Activated CD4-positive, alpha-beta T cell treated with anti-CD3 and anti-CD28 coated beads, Interleukin-2, amount 10 ng/mL, durations not matched to agents 24 days and 14 days (primary cell): ENCODE measurements at places on chromosomes 1 and 21. TPM values are rescaled to one million over a fixed set of nuclear protein-coding genes. Genes with fewer than 3 reads are reported as not detected.

DNA sequence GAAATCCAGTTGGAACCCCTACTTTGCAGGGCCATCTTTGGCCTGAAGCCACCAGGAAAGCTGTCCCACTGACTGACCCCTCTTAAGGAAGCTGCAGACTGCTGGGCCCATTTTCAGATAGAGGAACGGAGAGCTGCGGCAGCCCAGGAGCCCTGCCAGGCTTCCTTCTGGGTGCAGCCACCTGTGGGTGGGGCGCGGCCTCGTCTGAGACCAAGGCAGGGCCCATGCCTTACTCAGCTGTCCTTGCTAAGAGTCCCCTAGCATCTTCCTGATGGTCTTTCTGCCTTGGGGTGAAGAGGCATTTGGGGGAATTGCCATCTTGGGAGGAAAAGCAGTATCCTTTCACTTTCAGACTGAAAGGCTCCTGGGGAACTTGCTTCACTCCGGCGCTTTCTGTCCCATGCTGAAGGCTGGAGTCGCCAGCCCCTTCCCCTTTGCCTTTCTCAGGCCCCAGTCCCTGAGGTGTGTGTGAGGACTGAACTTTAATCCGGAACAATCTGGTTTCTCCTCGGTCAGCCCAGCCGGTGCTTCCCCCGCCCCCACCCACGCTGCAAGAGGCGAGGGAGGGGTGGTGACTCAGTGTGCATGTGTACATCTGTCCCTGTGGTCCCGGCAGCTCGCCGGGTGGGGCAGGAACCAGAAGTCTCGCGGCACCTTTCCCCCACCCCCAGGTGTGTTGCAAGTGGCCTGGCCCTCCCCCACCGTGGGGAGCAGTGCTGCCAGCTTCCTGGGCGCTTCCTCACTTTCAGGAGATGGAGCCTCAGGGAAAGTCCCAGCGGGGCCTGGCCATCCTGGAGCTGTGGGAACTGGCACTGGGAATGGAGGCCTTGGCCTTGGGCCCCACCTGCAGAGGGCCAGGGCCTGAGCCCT lies 5.1 kb downstream of the ZC3H12A start:
- H3K4me3 ChIP-seq = peak overlapping the region; percentile 97
- peak; percentile 94 for DNase-seq
- no peaks in the 10 kb centered on the region for H3K27me3 ChIP-seq
- peak overlapping the region; percentile 98 for H3K27ac ChIP-seq
- H3K36me3 ChIP-seq = peaks cover 93% of the 10 kb centered on the region

DNA sequence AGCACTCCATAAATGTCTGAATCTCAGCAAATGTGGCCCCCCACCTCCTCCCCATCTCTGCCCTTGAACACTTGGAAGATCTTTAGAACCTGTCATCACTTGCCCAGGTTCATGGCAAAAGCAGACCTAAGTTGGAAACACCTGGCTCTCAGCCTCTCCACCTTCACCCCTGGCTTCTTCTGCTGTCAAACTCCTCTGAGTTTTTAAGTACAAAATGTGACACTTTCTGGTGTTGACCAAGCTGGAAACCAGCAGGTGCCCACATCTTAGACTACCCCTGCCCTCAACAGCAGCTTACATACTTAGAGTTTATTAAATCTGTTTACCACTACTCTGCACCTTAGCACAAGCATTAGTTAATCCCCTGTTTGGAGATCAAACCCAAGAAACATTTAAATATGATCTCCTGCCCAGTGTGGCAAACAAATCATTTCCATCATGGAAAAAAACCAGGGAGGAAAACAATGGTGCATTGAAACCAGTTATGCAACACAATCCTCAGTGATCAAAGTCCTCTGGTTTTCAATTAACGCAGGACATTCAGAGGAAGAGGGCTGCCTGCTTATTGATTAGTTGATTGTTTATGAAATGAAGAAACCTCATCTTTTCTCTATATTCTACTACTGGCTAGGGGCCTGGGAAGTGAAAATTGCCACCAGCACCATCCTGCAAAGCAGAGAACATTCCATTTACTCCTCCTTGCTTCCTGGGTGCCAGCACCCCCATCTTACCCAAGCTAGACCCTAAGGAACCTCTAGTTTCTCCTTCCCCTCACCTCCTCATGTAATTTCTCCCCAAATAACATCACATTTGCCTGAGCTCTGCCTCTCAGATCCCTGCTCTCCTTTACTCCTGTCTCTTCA lies 139.4 kb upstream of the RAB4A start:
- peaks cover 32% of the 10 kb centered on the region for H3K27me3 ChIP-seq
- peaks cover 19% of the 10 kb centered on the region for H3K4me1 ChIP-seq
- peaks cover 3% of the 10 kb centered on the region for H3K36me3 ChIP-seq
- H3K4me3 ChIP-seq = no peak overlapping the region
- no peak overlapping the region for H3K27ac ChIP-seq

DNA sequence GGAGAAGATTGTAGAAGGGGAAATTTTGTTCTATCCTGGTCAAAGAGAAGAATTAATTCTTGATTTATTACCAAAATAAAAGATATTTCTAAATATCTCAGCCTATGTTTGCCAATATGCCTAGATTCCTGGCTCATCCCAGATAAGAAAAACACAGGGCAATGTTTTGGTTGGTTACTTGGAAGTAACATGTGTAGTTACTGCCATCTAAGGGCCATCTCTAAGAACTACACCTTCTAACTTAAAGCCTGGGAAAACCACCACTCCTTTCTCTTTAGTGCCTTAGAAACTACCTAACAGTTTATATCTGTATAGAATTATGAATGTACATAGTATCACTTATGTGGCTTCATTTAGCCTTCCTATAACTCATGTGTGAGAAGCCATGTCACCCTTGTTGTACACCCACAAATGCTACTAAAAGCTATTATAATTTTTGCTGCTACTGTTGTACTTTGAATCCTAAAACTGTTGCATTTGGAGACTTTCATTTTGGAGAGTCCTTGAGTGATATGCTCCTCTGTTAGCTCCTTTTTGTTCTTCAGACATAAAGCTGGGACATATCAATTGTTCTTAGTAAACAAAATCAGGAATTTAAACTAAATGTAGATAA lies 4.5 kb downstream of the AIM2 start:
- H3K27ac ChIP-seq = peak overlapping the region; percentile 58
- H3K4me3 ChIP-seq = peak overlapping the region; percentile 49
- H3K27me3 ChIP-seq = peaks cover 1% of the 10 kb centered on the region

The GUCA2B gene
- total RNA-seq = not detected in 2 replicates

The S100A9 gene
- not detected in 2 replicates for total RNA-seq
